Lung (tissue), 17 donors: ENCODE measurements at places on chromosomes 16 and 17.
A peak's percentile ranks its signal among the peaks of the same experiment; 100 is the strongest.

DNA sequence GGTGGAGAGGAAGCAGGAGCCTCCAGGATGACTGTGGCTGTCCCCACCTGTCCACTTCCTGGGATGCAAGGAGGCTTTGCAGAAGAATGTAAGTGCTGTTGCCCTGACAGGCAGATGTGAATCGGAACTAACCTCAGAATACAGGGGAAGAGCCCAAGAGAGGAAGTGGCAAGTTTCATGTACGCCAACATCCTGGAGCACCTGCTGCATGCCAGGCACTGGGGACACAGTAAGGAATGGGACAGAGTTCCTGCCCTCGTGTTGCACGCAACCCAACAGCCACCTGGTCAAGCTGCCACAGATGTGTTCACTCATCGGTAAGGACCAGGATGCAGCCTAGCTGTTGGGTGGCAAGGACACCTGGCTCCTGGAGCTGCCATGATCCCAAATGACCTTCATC, 98.6 kb upstream of the RPL38 start:
- DNase-seq = no peak

DNA sequence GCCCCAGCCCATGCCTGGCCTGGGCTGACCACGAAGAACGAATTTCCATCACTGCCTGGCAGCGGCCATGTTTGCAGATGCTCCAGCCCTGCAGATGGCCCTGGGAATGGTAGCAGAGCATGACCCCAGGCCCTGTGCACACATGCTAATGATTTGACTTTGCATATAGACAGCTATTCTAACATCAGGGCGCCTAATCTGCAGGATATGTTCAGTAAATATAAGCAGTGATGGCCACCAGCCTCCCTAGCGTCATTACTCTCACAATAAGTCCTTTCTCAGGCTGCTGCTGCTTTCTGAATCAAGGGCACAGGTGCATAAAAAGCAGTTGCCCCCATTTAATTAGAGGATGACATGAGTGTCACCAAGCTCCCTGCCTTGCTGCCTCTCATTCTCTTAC, 24.2 kb downstream of the DNAH9 start:
- DNase-seq = no peak

GRCh38 chr17:55813944-55814343, 63.1 kb downstream of the PCTP start:
- no peak for DNase-seq

- DNase-seq = peak; percentile 97
Measured at GRCh38 chr17:2396568-2397246, 4.2 kb downstream of the MNT start.

- DNase-seq = no peak
Measured at GRCh38 chr16:84324434-84325262, 30.0 kb downstream of the WFDC1 start.

DNA sequence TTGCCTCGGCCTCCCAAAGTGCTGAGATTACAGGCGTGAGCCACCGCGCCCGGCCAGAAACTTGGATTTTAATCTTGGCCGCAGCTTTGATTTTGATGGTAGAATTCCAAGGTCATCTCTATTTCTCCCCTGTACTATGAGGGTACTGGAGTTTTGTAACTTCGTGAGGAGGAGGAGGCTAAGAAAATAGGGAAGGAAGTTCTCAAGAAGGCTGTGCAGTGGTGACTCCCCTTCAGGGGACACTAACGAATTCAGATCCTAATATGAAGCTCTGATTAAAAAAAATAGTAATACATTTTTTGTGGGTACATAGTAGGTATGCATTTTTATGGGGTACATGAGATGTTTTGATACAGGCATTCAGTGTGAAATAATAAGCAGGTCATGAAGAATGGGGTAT, 55.9 kb downstream of the LDHD start:
- DNase-seq = no peak
